ENCODE measurements at places on chromosomes 2 and 18. TPM values are rescaled to one million over a fixed set of nuclear protein-coding genes. Genes with fewer than 3 reads are reported as not detected.

The PRKAG3 gene
- total RNA-seq: under 0.01 TPM

The EFR3B gene
- 0.88 TPM for total RNA-seq

DNA sequence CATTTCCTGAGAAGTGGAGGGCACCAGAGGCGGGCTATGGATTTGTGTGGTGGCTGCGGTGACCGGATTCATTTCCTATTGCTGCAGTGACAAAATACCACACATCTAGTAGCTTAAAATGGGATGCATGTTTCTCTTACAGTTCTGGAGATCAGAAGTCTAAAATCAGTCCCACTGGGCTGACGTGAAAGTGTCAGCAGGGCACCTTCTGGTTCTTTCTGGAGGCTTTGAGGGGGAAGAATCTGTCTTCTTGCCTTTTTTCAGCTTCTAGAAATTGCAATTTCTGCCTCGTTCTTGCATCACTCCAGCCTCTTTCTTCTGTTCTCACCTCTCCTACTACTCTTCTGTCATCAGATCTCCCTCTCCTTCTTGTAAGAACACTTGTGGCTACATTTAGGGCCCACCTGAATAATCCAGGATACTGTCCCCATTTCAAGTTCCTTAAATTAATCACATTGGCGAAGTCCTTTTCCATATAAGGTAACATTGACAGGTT lies 111.2 kb downstream of the MARCHF4 start:
- no peak for DNase-seq

GRCh38 chr2:5227062-5227699 lies 465.0 kb upstream of the SOX11 start:
- DNase-seq: no peak

- DNase-seq: no peak
Measured at GRCh38 chr2:237268004-237268708, 145.8 kb downstream of the COL6A3 start.

GRCh38 chr2:148643421-148643820 lies 1.1 kb upstream of the EPC2 start:
- no peak for DNase-seq

The TMEM169 gene
- total RNA-seq: 0.88 TPM

The MC4R gene
- not detected for total RNA-seq

DNA sequence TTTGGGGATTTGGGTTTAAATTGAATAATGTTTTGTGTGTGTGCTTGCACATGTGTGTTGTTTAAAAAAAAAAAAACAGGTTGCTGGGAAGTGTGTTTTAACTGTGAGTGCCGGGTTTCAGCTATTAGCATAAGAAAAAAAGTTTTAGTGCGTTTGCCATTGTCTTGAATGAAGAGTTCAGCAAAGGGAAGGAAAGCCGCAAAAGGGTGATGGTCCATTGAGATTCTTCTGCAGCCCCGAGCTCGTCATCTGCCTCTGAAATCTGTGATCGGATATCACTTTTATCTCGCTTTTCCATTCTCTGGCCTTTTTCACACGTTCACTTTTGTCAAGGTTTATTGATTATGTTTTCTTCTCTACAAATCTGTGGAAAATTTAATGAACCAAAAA lies 4.7 kb downstream of the GLI2 start:
- DNase-seq: no peak
